ENCODE measurements at places on chromosomes 16 and 17.

GRCh38 chr16:65531475-65531874 is 409.6 kb upstream of the CDH11 start:
- DNase-seq = no peak
- no peaks in the 10 kb centered on the region for H3K36me3 ChIP-seq
- no peaks in the 10 kb centered on the region for H3K27me3 ChIP-seq
- no peak overlapping the region for H3K27ac ChIP-seq
- H3K4me3 ChIP-seq = no peak overlapping the region

GRCh38 chr17:5068236-5068635 is 10.0 kb upstream of the ZFP3 start:
- H3K27ac ChIP-seq = no peak overlapping the region
- DNase-seq = no peak
- no peak overlapping the region for H3K4me3 ChIP-seq
- no peaks in the 10 kb centered on the region for H3K36me3 ChIP-seq
- H3K4me1 ChIP-seq = no peaks in the 10 kb centered on the region

DNA sequence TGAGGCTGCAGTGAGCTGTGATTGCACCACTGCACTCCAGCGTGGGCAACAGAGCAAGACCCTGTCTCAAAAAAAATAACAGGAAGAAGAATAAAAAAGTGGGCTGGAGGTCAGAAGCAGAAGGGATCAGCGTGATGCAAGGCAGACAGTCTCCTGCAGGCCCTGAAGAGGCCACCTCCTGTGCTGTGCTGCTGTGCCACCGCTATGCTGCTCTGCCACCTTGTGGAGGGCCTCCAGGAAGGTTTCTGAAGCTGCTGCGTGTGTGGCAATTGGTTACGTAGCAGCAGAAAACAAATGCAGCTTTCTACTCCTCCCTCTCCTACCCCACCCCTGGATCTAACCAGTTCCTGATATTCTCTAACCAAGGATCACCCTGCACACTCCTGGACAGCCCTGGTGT is 815.5 kb downstream of the KCNJ18 start:
- no peaks in the 10 kb centered on the region for H3K36me3 ChIP-seq
- no peak for DNase-seq
- no peaks in the 10 kb centered on the region for H3K27me3 ChIP-seq
- no peak overlapping the region for H3K4me3 ChIP-seq

GRCh38 chr17:78117027-78117981 is 11.3 kb downstream of the TMC6 start:
- H3K36me3 ChIP-seq = peaks cover 88% of the 10 kb centered on the region
- peak overlapping the region; percentile 29 for H3K27ac ChIP-seq
- H3K4me3 ChIP-seq = no peak overlapping the region
- no peaks in the 10 kb centered on the region for H3K27me3 ChIP-seq
- peaks cover 76% of the 10 kb centered on the region for H3K4me1 ChIP-seq

- no peaks in the 10 kb centered on the region for H3K36me3 ChIP-seq
- peaks cover 27% of the 10 kb centered on the region for H3K27me3 ChIP-seq
- H3K4me1 ChIP-seq = peaks cover 16% of the 10 kb centered on the region
- DNase-seq = no peak
- H3K27ac ChIP-seq = no peak overlapping the region
Measured at GRCh38 chr17:41734949-41735313, 488 bp upstream of the HAP1 start.

DNA sequence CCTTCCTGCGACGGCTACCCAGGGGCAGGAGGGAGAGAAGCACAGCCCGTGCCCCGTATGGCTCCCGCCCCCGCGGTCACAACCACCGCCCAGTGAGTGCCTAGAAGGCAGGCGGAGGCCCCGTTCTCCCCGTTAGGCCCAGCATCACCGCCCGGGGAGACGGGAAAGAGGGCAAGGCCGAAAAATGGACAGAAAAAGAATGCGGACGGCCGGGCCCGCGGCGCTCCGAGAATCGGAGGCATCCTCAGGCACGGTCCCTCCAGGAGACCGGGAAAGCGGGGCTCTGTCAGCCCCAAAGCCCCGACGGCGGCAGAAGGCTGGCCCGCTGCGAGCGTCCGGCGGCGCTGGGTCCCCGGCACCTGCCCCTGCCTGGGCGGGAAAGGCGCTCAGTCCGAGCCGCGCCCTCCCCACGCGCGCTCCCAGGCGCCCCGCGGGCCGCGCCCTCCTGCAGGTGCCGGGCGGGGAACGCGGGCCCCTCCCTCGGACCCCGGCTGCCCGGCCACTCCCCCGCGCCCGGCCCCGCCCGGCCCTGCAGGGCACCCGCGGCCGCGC is 407 bp downstream of the MCRIP1 start:
- H3K36me3 ChIP-seq = no peaks in the 10 kb centered on the region
- H3K27ac ChIP-seq = peak overlapping the region; percentile 71
- H3K27me3 ChIP-seq = no peaks in the 10 kb centered on the region
- peak overlapping the region; percentile 62 for H3K4me3 ChIP-seq

DNA sequence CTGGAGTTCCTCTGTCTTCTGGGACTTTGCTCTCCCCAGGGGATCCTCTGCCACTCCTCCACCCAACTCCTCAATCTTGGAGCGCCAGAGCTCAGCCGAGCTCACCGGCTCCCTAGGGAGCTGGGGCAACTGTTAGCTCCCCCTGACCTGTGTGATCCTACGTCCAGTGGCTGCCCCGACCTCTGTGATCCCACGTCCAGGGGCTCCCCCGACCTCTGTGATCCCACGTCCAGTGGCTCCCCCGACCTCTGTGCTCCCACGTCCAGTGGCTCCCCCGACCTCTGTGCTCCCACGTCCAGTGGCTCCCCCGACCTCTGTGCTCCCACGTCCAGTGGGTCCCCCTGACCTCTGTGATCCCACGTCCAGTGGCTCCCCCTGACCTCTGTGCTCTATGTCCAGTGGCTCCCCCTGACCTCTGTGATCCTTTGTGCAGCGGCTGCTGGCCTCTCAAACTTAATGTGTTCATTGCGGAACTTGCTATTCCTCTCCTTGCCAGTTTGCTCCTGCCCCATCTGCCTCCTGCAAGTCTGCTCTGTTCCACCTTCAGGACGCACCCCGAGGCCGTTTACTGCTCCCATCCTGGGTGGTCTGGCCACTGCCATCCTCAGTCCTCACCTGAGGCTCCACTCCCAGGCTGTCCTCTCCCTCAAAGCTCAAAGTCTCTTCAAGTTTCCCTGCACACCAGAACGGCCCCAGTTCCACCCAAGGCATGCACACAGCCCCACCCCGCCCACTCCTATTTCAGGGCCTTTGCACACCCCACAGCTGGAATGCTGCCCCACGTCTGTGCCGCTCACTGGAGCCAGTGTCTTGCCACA is 2.8 kb downstream of the VPS9D1 start:
- no peaks in the 10 kb centered on the region for H3K27me3 ChIP-seq
- H3K36me3 ChIP-seq = peaks cover 3% of the 10 kb centered on the region
- peaks cover 23% of the 10 kb centered on the region for H3K4me1 ChIP-seq
- no peak overlapping the region for H3K4me3 ChIP-seq
- no peak for DNase-seq

GRCh38 chr17:57316361-57316760 is 60.0 kb downstream of the MSI2 start:
- H3K4me3 ChIP-seq = no peak overlapping the region
- DNase-seq = no peak
- H3K27me3 ChIP-seq = no peaks in the 10 kb centered on the region
- H3K27ac ChIP-seq = no peak overlapping the region
- H3K36me3 ChIP-seq = peaks cover 1% of the 10 kb centered on the region
- no peaks in the 10 kb centered on the region for H3K4me1 ChIP-seq

DNA sequence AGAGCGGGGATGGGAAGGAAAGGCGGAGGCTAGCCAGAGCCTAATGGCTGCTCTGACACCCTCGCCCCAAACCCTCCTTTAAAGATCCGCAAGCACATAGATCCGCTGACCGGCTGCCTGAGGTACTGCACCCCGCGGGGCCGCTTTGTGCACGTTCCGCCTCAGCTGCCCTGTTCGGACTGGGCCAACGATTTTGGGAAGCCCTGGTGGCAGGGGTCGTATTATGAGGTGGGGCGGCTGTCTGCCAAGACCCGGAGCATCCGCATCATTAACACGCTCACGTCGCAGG is 663 bp downstream of the CYB5D1 start:
- no peaks in the 10 kb centered on the region for H3K27me3 ChIP-seq
- H3K4me1 ChIP-seq = peaks cover 27% of the 10 kb centered on the region
- peak; percentile 20 for DNase-seq
- H3K27ac ChIP-seq = peak overlapping the region; percentile 92

DNA sequence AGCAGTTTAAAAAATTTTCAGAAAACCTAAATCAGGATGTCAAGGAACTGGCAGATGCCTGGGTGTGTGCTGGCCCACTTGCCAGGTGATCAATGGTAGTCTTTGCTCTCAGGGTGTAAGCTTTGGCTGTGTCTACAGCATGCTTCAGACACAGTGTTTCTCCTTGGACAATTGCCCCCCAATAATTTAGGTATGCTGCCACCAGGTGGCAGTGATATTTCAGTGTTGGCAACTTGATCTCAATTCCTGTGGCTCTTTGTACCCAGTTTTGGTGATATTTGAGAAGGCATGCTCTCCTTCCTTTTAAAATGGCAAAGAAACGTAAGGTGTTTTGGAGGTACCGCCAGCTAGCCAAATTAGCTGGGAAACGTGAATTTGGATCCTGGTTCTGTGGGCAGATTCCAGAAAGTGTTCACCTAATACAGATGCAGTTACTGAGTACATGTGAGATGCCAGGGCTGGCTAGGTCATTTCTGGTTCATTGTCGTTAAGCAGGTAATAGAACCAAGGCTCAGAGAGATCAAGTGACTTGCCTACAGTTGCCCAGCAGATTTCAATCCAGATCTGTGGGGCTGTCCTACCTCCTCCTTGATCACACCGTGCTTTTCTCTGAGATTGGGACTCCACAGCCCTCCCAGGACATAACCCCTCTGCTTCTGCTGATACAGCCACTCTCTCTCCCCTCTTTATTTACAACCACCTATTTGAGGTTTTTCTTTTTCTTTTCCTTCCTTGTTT is 155.6 kb upstream of the PLCG2 start:
- no peak overlapping the region for H3K27ac ChIP-seq
- no peaks in the 10 kb centered on the region for H3K27me3 ChIP-seq
- peaks cover 8% of the 10 kb centered on the region for H3K4me1 ChIP-seq
- H3K36me3 ChIP-seq = peaks cover 16% of the 10 kb centered on the region

DNA sequence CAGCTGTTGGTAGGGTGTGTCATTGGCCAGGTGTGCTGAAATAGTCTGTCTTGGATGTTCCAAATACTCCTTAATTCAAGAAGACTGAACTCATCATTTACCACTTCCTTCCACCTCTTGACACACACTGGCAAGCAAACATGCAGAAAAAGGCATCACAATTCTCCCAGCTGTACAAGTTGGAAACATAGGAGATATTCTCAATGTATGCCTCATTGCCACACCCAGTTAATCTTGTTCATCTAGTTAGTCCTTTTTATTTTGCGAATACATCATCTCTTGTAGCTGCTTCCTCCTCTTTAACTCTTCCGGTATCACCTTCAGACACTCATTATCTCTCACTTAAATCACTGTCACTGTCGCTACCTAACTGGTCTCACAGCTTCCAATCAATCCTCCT is 75.1 kb upstream of the GOT2 start:
- no peak overlapping the region for H3K4me3 ChIP-seq
- H3K27ac ChIP-seq = no peak overlapping the region
- H3K4me1 ChIP-seq = no peaks in the 10 kb centered on the region
- DNase-seq = no peak
- no peaks in the 10 kb centered on the region for H3K36me3 ChIP-seq

DNA sequence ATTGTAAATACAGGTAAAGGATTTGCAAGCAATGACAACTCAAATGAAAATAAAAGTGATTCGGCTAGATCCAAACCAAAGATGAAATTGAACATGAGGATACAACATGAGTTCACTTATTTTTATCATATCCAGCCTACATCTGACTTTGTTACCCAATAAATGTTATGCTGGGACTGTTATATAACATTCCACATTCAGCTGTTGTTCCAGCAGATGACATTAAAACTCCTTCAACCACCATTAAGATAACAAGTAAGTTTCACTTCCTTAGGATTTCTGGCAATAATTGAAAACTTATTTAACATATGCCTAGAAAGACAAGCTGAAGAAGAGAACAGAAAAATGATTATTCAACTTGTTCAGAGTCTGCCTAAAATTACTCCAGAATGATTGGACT is 729.4 kb downstream of the CDH11 start:
- no peaks in the 10 kb centered on the region for H3K27me3 ChIP-seq
- no peak overlapping the region for H3K4me3 ChIP-seq
- H3K4me1 ChIP-seq = no peaks in the 10 kb centered on the region
- no peaks in the 10 kb centered on the region for H3K36me3 ChIP-seq
- DNase-seq = no peak

- H3K36me3 ChIP-seq = no peaks in the 10 kb centered on the region
- H3K4me1 ChIP-seq = no peaks in the 10 kb centered on the region
- DNase-seq = no peak
- H3K27ac ChIP-seq = no peak overlapping the region
- no peaks in the 10 kb centered on the region for H3K27me3 ChIP-seq
- H3K4me3 ChIP-seq = no peak overlapping the region
Measured at GRCh38 chr16:86892509-86892908, 314.2 kb downstream of the FOXL1 start.

- H3K27ac ChIP-seq = peak overlapping the region; percentile 89
- peak; percentile 50 for DNase-seq
- no peaks in the 10 kb centered on the region for H3K36me3 ChIP-seq
- peak overlapping the region; percentile 92 for H3K4me3 ChIP-seq
Measured at GRCh38 chr17:1398931-1399678, 917 bp downstream of the YWHAE start.

GRCh38 chr17:55845385-55845784 is 94.5 kb downstream of the PCTP start:
- H3K27ac ChIP-seq = no peak overlapping the region
- peaks cover 3% of the 10 kb centered on the region for H3K27me3 ChIP-seq
- peak; percentile 28 for DNase-seq
- no peak overlapping the region for H3K4me3 ChIP-seq
